Activated CD4-positive, CD25-positive, alpha-beta regulatory T cell treated with anti-CD3 and anti-CD28 coated beads, Interleukin-2, amount 50 U/mL, for 24 hours (primary cell): ENCODE measurements at places on chromosomes 3 and 15.

DNA sequence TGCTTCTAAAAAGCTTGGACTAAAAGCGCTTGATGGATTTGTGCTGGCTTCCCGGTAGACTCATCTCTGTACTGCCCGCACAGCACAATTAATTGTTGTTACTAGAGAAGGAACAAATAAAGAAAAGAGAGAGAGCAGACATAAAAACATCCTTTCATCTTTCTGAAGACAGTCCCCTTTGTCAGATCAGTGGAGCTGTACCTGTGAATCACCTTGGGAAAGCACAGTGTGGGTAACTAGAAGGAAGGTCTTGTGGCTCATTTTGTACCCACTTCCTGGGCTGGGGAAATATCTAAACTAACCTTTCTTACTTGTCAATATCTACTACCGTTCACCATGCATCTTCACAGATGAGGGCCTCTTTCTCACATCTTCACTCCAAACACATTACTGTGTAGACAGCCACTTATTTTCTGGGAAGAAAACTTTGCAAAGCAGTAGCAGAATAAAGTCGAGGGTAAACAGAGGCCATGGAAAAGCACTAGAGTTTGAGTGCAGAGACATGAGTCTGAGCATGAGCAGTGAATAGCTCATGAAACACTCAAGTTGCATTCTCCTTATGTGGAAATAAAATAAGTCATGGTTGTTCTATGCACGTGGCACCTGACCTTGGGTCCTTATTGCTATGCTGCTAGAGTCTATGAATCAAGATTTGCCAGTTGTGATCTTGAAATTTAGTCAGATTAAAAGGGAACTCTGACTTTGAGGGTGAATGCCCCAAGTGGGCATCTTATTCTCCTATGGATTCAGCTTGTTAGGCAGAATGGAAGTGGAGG is 169.3 kb downstream of the LPP start:
- peak; percentile 97 for ATAC-seq

DNA sequence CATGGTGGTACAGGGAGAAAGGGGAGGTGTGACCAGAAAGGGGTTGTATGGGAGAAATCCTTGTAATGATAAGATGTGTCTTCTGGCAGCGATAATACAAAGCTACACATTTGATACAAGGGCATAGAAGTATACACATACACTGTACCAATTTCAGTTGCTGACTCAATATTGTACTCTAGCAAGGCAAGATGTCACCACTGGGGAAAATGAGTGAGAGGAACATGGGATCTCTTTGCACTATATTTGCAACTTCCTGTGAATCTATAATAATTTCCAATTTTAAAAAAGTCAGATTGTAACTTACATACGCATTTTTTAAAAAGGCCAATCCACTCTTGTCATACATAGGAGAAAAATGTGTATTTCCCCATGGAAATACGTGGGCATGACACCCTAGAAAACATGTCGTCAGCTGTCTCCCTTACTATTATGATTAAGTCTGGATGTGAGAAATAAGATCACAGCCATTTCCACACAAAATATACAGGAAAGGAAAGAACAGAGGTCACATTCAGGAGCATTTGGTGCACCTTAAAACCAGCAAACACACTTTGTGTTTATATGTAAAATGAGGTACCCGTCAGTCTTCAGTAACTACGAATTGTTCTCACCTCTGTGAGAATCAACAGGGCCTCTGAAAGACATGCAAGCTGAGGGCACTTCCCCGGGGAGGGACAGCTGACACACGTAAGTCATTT is 22.9 kb downstream of the PRR23E start:
- ATAC-seq: no peak

- peak; percentile 15 for ATAC-seq
These were observed 19.7 kb downstream of the STARD5 start for GRCh38 chr15:81304226-81304625.

GRCh38 chr15:53880357-53880756 is 97.9 kb upstream of the UNC13C start:
- no peak for ATAC-seq

DNA sequence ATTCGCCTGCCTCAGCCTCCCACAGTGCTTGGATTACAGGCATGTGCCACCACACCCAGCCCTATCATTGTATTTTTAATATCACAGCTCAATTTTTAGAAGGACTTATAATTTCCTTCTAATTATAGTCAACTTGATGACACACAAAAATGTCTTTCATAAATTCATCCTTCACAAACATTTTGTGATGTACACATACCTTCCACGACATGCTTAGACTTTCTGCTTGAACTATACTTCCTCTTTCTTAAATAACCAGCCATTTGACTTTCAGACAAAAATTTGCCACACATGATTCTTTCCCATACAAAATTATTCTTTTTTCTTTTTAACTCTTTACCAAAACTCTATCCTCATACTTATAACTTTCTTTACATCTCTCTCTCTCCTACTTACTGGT is 48.4 kb upstream of the CCK start:
- ATAC-seq: no peak

DNA sequence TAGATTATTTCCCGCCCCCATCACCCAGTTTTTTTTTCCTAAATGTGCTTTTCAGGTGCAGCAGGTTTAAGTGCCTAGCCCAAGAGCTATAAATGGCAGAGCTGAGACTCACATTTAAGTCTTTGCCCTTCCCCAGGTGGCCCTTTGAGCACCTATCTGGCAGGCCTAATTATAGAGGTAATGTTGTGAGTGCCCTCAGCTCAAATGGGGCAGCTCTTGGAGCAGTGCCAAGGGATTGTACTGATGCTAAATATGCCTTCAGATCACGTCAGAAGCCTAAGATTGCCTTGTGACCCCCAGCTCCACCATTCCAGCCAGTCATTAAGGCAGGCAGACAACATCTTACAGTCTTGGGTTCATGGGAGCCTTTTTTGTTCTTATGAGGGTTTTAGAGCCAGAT is 159.5 kb downstream of the RPLP1 start:
- ATAC-seq: no peak

GRCh38 chr15:50110285-50110684 is 8.7 kb downstream of the ATP8B4 start:
- ATAC-seq: no peak

DNA sequence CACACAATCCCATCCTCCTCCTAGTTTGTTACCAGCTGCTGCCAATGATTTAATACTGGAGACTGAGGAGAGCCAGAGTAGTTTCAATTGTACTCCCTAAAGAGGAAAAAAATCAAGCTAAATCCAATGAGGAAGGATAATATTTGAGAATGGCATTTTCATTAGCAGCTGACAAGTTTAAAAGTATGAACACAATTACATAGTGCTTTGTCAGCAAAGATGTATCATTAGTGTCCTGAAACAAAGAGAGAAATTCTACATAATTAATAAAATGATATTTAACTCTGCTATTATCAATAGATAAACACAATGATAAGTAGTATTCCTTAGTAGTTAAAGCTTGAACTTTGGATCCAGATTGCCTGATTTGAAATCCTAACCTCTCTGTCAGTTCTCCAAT is 163.9 kb downstream of the FGF12 start:
- no peak for ATAC-seq

- no peak for ATAC-seq
These were observed 78.5 kb upstream of the MEF2A start for GRCh38 chr15:99487337-99487730.

DNA sequence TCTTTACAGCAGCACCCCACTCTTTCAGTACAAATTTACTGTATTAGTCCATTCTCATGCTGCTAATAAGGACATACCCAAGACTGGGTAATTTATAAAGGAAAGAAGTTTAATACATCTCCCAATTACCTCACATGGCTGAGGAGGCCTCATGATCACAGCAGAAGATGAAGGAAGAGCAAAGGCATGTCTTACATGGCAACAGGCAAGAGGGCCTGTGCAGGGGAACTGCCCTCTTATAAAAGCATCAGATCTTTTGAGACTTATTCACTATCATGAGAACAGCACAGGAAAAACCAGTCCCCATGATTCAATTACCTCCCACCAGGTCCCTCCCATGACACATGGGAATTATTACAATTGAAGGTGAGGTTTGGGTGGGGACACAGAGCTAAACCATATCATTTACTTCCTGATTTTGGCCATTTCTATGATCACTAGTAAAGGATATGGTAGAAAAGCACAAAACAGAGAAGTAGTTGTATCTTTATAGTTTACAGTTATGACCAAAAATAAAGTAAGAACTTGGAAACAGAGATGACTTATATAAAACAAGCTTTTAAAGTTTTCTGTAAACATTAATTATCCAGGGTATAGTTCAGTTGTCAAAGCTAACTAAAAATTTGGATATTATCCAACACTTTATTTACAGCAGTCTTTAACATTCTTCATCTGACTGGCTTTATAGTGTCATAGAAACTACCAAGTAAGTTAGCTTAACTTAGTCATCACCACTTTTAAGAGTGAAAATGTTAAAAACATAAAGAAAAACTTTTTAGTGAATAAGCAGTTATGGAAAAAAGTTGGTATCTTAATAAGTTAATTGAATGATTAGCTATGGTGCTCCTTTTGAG is 40.2 kb downstream of the P2RY1 start:
- ATAC-seq: no peak

- no peak for ATAC-seq
These were observed 122.9 kb upstream of the LIPC start for GRCh38 chr15:58308742-58309355.

GRCh38 chr3:194503081-194503531 is 16.3 kb upstream of the ATP13A3 start:
- no peak for ATAC-seq

DNA sequence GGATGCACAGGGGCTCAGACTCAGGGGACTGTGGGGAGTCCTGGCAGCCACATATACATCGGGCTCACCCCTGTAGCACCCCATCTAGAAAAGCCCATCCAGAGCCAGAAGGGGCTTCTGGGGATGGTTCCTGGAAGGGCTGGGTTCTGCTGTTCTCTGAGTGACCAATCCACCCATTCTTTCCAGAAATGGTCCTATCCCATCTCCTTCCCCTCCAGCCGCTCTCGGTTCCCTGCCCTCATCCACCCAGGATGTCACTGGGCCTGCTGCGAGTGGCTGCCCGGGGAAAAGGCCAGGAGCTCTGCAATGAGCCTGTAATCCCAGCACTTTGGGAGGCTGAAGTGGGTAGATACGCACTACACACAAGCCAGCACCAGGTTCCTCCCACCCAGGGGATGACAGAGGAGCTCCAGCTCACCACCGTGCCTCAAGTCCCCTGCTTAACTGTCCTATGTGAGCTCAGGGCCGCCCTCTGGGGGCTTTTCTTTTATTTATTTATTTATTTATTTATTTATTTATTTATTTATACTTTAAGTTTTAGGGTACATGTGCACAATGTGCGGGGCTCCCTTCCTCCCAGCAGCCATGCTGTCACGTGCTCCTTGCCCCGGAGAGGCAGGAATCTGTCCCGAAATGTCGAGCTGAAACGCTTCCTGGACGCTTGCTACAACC is 13.6 kb upstream of the CSK start:
- no peak for ATAC-seq

GRCh38 chr15:69861331-69862171 is 236.2 kb downstream of the TLE3 start:
- no peak for ATAC-seq

DNA sequence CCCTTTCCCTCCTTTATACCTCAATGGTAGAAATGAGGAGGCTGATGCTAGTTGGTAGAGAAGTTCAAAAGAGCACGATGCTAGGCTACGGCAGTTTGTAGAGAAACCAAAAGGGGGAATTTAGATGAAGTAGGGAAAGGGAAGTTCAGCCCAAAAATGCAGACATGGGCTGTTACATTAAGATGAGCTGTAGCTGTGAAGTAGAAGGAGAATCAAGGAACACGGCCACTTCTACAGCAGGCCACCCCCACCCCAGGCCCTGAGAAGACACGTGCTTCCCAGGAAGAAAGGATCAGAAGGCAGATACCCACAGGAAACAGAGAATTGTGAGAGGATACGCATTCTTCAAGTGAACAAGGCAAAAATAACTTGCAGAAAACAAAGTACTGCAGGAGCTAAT is 2.1 kb upstream of the PARP14 start:
- no peak for ATAC-seq

GRCh38 chr3:167114619-167115018 is 265.5 kb downstream of the ZBBX start:
- ATAC-seq: no peak

GRCh38 chr3:114194750-114195149 is 15.9 kb upstream of the DRD3 start:
- no peak for ATAC-seq

DNA sequence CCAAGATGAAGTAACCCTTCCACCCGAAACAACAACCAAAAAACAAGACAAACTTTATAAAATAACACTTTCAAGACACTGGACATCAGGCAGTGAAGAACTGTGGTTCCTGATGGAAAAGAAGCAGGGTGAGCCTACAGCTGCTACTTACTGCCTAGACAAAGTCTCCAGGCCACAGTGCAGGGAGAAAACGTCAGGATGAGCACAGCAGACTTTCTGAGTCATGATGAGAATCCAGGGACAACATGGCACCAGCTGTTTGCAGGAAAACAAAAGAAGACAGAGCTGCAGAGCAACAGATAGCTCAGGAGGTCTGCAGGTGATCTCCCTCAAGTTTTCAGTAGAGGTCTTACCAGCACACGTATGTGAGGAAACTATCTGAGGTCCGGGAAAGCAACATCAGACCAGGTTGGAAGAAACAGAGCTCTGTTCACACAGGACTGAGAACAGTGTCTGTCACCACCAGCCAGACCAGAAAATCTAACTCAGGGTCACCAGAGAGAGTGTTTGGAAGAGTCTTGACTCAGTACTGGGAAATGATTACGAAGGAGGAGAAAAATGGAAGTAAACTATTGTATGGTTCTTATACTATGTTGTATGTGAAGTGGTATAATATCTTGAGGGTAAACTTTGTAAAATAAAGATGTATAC is 108.9 kb downstream of the ANO10 start:
- no peak for ATAC-seq

- ATAC-seq: no peak
These were observed 109.5 kb downstream of the SYNPR start for GRCh38 chr3:63387568-63387967.

GRCh38 chr3:165635791-165636683 is 201.2 kb downstream of the BCHE start:
- ATAC-seq: no peak

DNA sequence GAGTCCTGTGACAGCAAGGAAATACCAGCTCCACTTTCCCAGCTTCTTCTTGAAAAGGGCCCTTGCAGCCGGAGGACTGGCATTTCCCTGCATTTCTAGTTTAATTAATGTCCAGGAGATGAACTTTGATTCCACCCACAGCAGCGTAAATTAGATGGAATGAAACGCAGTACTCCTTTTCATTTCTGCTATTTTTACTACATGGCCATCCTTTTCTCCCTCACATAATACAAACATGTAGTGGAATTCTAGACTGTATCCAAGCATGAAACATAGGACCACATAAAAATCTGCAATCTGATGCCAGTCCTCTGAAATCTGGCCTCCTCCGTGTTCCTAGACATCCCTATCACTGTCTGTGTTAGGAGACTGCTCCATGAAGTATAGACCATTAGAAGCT is 403.2 kb downstream of the NR2F2 start:
- ATAC-seq: no peak

GRCh38 chr15:78469031-78469430 is 31.0 kb downstream of the IREB2 start:
- ATAC-seq: no peak

GRCh38 chr3:174937478-174937877 is 78.3 kb downstream of the NAALADL2 start:
- ATAC-seq: no peak
